ENCODE measurements at places on chromosomes 3 and 15.
A peak's percentile ranks its signal among the peaks of the same experiment; 100 is the strongest.

DNA sequence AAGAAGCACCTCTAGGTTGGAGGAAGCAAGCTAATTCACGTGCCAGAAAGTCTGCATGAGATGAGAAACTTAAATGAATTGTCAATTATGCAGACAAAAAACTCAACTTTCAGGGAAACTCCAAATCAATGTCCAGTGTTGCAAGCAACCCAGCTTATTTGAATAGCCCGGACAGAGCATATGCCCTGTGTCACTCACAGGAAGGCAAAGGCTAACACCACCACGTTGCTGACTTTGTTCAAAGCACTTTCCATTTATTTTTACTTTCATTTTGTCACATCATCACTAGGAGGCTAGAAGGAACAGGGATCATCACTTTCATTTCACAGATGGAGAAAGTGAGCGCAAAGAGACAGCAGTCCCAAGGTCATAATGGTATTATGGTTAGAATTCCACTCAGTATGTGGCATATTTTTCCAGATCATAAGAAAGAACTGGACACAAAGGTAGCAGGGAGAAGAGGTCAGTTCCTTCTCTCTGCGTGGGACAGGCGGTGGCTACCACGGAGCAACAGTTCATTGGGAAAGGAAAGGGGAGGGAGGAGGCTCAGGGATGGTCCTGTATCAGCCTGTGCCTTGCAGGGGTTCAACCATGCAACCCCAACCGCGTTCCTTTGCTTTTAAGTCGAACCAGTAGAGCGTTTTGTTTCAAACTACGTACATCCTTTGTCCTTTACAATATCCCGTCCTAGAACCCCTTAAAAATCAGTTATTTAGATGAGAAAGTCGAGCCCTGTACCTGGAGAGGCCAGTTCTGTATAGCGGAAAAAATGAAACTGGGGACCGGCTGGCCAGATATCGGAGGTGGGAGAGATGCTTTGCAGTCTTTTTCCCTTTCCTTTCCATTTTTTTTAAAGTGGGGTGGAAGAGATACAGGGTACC is 1.1 kb downstream of the HEG1 start:
- peak; percentile 66 for DNase-seq

- no peak for DNase-seq
Observed at GRCh38 chr3:46981932-46982471, 2.5 kb downstream of the NBEAL2 start.

- no peak for DNase-seq
Observed at GRCh38 chr3:197847866-197848401, 56.9 kb downstream of the LRCH3 start.

GRCh38 chr15:39594446-39595337 is 13.8 kb downstream of the THBS1 start:
- DNase-seq, result peak; percentile 24

DNA sequence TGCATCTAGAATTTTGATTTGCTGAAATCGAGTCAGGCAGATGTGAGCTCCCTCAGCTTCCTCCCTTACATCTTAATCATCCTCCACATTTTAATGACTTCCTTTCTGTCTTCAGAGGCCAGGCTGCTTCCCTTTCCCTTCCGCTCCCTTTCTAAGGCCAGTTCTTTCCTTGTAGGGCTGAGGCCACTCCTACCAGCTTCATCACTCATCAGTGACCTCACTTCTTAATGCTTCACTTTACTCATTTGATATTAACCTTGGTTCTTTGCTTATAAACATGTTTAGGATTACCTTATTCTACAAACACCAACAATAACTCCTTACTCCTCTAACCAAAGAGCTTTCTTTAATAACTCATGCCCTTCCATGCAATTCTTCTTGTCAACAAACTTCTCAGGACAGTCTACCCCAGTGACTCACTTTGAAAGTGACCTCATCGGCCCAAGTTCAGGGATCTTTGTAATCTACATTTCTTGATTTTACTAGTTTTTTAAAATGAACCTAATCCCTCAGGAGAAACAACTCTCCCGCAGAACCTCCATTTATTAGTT is 23.9 kb downstream of the ILDR1 start:
- DNase-seq, result peak; percentile 52
